GM12865 (cell line): ENCODE measurements at places on chromosomes 3 and 15.

GRCh38 chr3:105459566-105460290 is 93.0 kb downstream of the ALCAM start:
- no peak for DNase-seq

DNA sequence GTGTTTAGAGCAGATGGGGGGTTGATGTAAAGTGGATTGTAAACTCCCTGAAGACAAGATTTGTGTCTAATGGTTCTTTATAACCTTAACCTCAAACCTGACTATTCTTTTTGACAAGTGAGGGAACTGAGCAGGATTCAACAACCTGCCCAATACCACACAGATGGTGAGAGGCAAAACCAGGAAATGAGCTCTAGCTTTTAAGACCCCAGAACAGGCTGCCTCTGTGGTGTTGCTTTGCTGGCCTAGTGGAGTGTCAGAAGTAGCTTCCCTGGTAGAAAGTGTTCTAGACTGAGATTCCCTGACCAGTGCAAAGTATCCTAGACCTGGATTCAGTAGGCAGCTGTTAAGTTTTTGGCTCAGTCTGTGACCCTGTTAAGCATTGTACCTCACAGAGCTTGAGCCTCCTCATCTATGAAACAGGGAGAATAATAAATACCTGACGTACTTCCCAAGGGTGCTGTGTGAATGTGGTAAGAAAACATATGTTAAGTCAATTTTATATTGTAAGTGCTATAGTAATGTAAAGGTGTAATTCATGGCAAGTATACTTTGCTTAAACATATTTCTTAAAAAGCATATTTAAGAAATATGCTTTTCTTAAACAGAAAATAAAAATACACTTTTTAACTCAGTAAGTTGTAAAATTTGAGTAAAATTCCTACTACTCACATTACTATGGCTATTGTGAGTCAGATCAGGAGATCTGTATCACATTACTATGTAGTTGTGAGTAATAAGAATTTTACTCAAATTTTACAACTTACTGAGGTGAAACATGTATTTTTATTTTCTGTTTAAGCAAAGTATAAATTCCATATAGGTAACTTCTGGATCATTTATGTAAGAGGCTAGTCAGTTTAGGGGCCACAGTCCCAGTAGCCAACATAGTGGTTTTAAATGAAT is 8.8 kb downstream of the GPR87 start:
- DNase-seq = no peak

DNA sequence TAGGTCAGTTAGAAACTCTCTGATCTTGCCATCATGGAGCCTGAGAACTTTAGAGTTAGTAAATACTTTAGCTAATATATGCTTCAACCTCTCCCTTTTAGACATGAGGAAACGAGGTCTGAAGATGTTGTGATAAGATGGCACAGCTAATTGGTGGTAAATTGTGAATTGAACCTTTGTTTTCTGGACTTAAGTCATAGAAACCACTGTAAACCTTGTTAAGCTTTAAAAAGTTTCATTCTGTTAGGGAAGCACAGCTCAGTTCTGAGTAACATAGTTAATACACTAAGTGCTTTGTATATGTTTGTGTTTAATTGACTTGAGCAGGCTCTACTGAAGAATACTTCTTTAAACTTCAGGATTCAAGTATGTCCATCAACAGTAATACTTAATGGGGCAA is 108.6 kb downstream of the AKAP13 start:
- DNase-seq = no peak

DNA sequence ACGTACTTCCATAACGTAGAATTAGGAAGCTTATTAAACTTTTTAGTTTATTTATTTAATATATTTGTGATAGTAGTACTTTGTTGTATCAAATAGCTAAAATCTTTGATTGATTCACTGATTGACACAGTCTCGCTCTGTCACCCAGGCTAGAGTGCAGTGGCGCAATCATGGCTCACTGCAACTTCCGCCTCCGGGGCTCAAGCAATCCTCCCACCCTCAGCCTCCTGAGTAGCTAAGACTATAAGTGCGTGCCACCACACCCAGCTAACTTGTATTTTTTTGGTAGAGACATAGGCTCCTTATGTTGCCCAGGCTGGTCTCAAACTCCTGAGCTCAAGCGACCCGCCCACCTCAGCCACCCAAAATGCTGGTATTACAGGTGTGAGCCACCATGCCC is 5.7 kb downstream of the APH1B start:
- no peak for DNase-seq

DNA sequence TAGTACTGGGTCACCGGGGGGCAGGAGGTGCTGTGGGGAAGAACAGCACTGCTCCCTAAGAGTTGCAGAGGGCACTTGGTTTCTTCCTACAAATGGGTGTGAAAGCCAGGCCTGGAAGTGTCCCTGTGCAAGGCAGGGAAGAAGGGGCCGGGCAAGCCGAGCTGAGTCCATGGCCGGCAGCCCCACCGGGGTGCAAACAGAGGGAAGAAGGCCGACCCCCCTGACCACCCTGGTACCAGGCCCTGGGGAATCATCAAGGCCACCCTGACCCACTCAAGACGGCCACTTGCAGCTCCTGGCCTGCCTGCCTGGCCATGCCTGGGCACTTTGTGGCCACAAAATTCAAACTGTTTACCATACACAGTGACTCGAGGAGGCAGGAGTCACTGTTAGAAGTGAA is 8.7 kb upstream of the DNAJB8 start:
- DNase-seq = no peak

- no peak for DNase-seq
Observed at GRCh38 chr15:97461226-97461625, 499.3 kb upstream of the ARRDC4 start.

DNA sequence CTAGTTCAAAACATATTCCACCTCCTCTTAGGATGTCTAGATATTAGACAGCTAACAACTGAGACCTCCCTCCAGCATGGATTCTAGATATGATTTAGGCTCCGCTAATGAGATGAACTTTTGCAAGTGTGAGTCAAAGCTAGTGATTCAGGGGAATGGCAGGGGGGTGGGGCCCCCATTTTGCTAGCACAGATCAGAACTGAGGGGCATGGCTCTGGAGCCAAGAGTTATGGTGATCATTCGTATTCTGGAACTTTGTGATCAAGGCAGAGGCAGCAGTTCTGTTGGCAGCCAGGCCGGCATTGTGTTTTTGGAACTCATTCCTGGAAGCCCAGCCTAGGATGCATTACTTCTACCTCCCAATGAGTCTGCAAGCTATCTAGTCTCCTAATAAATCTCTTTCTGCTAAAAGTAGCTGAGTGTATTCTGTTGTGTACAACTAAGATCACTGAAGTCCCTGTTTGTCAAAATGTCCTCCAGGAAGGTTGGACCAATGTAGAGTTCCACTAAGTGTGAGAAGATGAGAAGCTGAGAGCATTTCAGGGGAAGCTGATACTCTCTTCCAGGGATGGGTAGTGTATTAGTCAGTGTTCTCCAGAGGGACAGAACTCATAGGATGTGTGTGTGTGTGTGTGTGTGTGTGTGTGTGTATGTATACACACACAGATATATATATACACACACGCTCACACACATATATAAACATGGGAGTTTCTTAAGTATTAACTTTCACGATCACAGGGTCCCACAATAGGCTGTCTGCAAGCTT is 312.7 kb downstream of the TLE3 start:
- no peak for DNase-seq

DNA sequence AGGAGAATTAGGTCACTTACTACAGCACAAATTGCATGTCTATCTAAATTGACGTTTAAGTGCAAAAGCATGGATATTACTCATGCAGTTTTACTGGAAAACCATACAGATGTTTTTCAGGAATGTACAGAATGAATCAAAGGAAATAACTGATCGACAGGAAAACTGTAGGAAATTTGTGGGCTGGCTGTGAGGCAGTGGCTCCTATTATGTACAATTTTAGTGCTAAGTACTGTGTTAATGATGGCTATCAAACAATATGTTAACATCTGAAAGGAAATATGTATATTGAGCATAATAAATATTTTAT is 6.9 kb downstream of the NUDT16 start:
- DNase-seq = no peak
